IMR-90 (cell line): ENCODE measurements at places on chromosomes 1 and 21. TPM values are rescaled to one million over a fixed set of nuclear protein-coding genes. Genes with fewer than 3 reads are reported as not detected.

GRCh38 chr1:92459871-92460320 is 26.8 kb downstream of the GFI1 start:
- no peak for DNase-seq
- no peaks in the 10 kb centered on the region for H3K36me3 ChIP-seq
- H3K27ac ChIP-seq, result no peak overlapping the region

DNA sequence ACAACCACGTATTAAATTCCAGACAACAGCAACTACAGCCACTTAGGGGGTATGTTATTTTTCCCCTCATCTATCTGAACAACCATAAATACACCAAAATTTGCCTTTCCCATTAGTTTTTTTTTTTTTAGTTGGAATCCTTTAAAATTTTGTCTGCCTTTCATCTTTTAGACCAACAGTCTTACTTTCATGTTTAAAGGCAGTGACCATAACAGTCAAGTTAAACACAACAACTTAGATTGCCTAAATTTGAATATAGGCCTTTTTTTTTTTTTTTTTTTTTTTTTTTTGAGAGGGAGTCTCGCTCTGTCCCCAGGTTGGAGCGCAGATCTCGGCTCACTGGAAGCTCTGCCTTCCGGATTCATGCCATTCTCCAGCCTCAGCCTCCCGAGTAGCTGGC is 3.4 kb downstream of the GPBP1L1 start:
- no peaks in the 10 kb centered on the region for H3K36me3 ChIP-seq
- no peaks in the 10 kb centered on the region for H3K27me3 ChIP-seq
- H3K4me3 ChIP-seq, result no peak overlapping the region
- no peak for DNase-seq
- peaks cover 5% of the 10 kb centered on the region for H3K4me1 ChIP-seq

C1orf87 gene
- total RNA-seq, result not detected in 2 replicates

OPRD1 gene
- total RNA-seq, result under 0.01 TPM in 2 replicates

- no peaks in the 10 kb centered on the region for H3K4me1 ChIP-seq
- H3K4me3 ChIP-seq, result no peak overlapping the region
- no peak overlapping the region for H3K27ac ChIP-seq
These were observed 58.8 kb downstream of the FRRS1 start for GRCh38 chr1:99707535-99708142.
